ENCODE measurements at places on chromosomes 7 and 10. TPM values are rescaled to one million over a fixed set of nuclear protein-coding genes. Genes with fewer than 3 reads are reported as not detected.
A peak's percentile ranks its signal among the peaks of the same experiment; 100 is the strongest.

ABCB1 gene
- total RNA-seq: not detected

FBXL13 gene
- 0.97 TPM for total RNA-seq

GRM3 gene
- 0.30 TPM for total RNA-seq

ANKMY2 gene
- total RNA-seq: 16.8 TPM

NXPH1 gene
- 0.37 TPM for total RNA-seq

VSTM2A gene
- 0.15 TPM for total RNA-seq

ZFYVE27 gene
- 19.2 TPM for total RNA-seq

CRHR2 gene
- not detected for total RNA-seq

DNA sequence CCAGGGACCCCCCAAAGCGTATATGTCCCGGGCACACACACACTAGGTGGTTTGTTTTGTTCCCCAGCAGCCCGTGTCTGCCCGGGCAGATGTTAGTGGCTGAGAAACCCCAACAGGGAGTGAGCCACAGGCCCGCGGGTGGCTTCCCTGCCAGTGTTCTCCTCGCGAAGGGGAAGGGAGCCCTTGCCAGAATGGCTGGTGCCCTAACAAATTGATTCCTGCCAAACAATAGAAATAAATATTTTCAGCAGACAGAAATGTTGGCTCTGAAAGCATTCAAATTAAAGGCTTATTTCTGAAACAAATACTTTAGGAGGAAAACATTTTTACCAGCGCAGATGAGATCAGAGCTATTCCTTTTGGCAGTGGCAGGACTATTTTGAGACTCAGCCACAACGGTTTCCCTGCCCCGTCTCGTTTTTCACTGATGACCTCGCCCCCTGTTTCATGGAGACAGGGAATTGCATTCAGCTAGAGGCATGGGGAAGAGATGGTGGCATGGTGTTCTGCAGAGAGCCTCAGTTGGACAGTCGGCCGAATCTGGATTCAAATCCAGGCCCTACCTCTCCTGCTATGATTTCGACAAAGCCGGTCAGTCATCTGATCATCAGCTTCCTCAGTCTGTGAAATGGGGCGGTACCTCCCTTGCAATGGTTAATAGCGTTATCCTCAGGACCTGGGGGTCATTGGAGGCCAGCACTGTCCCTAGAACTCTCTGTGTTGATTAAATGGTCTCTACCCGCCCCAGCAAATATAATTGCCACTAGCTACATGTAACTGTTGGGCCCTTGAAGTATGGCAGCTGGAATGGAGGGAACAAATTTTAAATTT lies 84.5 kb downstream of the CUX1 start:
- no peak for DNase-seq

DNA sequence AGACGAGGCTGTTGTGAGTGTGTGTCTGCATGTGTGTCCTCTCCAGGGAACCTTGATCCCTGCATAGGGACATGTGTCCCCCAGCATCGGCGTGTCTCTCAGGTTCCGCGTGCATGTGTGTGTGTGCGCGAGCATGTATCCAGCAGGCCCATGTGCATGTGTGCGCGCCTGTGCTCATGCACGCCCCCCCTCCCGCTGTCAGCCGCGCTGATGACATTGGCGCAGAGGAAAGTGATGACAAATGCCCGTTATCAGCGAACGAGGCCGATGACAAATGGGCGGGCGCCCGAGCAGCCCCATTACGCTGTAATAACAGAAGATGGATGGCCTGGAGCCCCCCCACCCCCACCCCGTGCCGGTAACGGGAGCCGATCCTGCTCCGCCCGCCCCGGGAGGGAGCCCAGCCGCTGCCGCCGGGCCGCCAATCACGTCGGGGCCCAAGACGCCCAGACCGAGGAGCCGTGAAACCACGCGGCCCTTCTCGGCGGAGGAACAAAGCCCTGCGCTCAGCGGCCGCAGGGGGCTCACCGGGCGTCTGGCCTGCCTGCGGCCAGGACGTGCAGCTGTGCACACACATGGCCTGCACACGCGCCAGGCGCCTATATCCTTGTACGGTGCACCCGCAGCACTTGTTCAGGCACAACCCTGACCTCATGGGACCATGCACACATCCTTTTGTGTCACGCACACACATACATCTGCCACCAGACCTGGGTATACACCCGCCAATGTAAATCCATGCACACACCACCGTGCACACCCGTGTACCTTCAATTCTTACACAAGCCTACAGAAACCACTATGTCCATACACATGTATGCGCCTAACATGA lies 21.5 kb downstream of the POLL start:
- DNase-seq: peak; percentile 90

DNA sequence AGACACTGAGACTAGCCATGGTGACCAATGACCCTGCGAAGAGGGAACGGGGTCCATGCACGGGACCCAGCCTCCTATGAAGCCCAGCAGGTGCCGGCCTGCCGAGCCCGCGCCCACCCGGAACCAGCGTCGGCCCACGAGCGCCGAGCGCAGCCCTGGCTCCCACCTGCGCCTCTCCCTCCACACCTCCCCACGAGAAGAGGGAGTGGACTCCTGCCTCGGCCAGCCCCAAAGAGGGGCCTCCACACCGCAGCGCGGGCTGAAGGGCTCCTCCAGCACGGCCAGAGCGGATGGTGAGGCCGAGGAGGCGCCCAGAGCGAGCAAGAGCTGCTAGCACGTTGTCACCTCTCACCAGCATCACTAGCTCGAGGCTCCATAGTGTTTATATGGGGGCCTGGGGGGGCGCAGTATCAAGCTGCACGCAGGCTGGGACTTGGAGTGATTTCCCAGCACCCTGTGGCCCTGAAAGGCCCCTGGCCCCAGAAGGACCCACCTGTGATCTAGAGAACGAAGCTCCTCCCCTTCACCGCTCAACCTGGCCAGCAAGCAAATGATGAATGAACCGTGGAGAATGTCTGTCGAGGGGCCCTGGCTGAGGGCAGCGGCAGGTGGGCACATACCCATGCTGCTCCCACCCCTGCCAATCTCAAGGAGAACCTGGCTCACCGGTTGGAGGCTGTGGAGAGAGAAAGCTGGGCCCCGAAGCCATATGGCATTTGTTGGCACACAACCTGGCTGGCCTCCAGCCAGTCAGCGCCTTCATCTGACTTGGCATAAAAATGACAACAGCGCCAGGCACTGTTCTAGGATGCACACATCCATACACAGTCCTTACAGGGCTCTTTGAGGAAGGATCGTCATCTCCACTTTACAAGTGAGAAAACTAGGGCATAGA lies 30.7 kb downstream of the GHRHR start:
- no peak for DNase-seq

DNA sequence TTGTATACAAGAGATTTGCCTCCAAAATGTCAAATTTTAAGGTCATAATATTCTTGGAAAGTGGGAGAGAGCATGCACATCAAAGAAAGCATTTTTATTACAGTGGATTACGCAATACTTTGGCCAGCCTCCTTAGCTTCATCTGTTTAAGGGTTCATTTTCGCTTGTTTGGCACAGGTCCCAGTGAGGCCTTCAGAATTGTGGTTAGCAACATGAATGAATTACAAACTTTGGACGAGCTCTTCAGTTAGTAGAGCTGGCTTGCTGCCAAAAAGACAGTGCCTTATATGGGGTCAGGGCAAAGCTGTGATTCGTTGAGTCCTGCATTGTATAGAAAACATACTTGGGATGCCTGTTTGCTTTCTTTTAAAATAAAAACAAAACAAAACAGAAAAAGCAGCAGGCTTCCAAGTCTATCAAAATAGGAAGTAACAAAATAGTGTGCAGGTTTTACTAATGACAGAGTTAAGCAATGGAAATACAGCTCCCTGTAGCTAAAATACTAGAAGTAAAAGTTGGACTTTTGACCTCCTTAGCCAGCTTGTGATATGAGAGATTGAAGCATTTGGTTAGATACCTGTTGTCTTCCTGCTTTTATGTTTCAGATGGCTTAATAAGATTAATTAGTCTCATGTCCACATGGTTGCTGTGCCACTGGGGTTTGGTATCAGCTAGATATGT lies 190.8 kb downstream of the MLLT10 start:
- no peak for DNase-seq

DNA sequence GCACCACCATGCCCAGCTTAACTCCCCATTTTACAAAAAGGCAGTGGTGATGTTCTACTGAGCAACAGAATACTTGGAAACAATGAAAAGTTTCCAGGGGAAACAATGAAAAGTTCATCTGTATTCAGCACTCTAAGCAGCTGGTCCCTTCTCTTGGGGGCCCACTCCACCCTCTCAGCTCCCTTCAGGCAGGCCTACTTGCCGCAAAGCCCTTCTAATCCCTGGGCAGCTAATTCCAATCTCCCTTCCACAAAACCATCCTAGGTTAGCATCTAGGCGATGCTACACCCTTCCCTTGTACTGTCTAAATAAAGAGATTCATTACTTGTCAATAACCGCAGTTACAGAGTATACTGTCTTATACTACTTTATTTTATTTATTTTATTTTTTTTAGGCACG lies 79.1 kb downstream of the SPDYE5 start:
- DNase-seq: no peak

DNA sequence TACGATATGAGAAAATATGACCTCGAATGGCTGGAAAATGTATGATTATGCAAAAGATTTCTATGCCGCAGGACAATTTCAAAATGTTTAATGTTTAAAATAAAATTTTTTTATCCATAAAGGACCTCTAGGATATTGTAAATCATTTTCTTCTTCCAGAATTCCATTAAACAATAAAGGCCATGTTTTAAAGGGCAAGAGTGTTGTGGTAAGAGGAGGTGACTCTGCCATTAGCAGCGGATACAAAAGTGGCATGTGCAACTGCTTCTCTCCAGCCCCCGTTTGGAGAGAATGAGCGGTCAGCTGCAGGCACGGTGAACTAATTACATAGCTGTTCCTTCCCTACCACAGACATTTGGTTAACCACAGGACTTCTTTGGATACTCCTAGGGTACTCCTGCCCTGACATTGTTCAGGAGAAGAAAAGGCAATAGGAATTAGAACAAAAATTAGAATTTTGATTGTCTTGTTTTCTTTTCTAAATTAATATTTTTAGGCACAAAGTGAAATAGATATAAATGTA lies 63.8 kb downstream of the HBP1 start:
- DNase-seq: no peak

DNA sequence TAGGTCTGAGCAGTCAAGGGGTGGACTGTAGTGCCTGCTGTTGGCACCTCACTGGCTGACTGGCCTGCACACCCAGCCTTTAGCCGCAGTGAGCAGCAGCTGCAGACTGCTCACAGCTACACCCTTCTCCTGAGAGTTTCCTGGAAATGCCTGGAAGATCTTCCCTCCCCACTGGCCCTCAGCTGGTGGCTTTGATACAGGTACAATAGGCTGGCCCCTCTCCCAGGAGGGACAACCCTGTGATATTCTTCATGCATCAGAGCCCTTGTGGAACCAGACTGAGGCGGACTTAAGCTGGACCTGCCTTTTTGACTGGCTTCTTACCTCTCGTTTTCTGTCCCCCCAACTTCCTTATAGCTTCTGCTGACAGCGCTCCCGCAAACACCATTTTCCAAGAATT lies 6.4 kb downstream of the GCK start:
- no peak for DNase-seq

GRCh38 chr10:127928021-127928806 lies 21.3 kb downstream of the PTPRE start:
- DNase-seq: no peak

- no peak for DNase-seq
Observed at GRCh38 chr10:70827086-70827757, 11.5 kb downstream of the SGPL1 start.

DNA sequence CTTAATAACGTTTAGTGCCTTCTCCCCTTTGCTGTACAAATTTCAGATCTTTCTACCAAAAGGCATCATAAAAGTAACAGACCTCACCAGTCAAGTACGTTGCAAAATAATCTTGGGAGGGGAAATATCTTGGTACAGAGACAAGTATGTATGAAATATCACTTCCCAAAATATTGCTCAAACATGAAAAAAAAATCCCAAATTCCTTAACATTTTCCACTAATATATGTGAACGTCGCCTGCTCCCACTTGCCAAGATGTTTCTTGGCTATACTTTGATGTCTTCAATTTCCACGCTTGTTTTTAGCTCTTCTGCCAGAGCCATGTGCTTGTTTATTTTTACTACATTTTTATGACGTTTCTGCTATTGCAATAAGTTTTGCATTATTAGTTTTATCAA lies 223.5 kb downstream of the PLXNA4 start:
- no peak for DNase-seq

DNA sequence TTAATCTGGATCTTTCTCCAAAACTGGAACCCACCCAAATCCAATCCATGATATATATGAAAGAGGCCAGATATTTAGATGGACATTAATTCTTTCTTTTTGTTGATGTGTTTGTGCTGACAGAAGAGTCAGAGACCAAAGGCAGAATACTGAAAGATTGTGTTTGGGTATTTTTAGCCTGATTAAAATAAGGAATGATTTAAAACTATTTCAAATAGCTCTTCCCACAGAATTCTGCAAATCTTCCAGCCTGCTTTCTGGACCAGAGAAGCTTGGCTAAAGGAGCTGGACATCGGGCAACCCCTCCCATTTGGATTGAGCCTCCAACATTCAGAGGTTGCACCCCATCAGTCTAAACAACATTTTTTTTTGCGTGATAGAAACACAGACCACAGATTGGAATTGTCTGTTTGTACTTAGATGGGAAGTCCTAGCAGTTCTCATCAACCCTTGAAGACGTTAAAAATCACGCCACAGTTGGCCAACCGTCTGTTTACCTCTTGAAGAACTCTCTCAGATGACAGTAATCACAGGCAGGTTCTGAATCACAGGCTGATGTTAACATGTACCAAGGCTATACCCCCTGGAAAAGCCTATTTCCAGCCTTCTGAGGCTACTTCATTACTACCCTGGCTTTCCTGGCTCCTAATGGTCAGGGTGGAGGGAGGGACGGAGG lies 155.2 kb upstream of the NRP1 start:
- no peak for DNase-seq

- peak; percentile 61 for DNase-seq
Observed at GRCh38 chr10:72044417-72045041, 43.8 kb downstream of the SPOCK2 start.

DNA sequence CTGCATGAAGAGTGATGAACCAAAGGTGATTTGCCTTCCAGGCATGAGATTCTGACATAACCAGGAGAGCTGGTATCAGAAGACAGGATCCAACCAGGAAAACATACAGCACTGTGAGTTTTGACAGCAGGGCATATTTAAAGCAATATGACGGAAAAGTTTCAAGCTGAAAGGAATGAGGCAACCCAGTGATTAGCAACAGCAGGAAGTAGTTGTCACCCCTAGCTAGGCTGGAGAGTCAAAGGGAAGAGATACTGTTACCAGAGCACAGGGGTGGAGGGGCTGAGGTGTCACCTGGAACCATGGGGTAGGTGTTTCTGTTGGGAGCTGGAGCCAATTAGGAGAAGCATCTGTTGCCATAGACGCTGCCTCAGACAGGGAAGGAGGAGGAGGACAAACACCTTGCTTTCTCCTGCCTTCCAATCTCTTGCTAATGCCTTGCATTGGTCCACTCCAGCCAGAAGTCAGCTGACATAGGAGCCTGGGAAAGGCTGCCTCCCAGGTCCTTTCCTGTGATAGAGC lies 125.4 kb upstream of the SORCS3 start:
- DNase-seq: peak; percentile 22

DNA sequence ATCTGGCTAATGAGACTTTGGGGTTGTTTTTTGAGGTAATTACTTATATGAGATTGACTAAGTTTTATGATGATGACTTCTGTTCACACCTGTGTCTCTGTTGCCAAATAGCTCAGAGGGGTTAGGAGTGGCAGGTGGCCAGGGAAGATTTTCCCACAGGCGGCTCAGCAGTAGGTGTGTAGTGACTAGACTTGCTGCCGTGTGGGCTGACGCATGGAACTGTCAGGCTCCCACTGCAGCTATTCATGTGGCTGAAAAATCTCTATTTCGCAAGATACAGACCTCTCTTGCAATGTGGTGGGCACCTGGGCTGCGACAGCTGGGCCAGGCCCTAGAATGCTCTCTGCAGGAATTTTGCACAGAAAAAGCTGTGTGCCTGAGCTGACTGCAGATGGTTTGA lies 1.4 kb downstream of the CPA4 start:
- no peak for DNase-seq

GRCh38 chr7:92360387-92360786 lies 86.9 kb upstream of the GATAD1 start:
- no peak for DNase-seq
